ENCODE measurements at places on chromosomes 16 and 17.
A peak's percentile ranks its signal among the peaks of the same experiment; 100 is the strongest.

- DNase-seq = no peak
Observed at GRCh38 chr17:48506246-48506645, 24.6 kb downstream of the HOXB1 start.

- no peak for DNase-seq
Observed at GRCh38 chr17:60165971-60166370, 16.2 kb downstream of the CA4 start.

- DNase-seq = peak; percentile 31
Observed at GRCh38 chr16:10878644-10879501, 1.9 kb downstream of the CIITA start.

- no peak for DNase-seq
Observed at GRCh38 chr17:19307521-19307920, 55.0 kb downstream of the B9D1 start.

DNA sequence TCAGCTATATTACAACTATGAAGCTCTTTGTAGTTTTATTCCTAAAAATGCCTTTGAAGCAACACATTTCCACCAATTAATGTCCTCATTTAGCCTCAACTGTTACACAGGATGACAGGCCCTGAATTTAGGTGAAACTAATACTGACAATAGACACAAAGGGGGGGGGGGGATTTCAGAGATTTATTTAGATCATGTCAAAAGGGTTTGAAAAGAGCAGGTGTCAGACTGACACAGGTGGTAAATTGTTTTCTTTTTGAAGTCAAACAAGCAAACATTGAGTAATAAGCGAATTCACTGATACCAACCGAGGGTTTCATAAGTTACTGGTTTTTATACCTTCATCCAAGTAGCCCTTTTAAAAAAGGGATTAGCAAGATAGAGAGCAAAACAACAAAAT, 40.8 kb downstream of the KANSL1 start:
- DNase-seq = no peak

- no peak for DNase-seq
Observed at GRCh38 chr17:703081-703875, 11.4 kb downstream of the VPS53 start.

DNA sequence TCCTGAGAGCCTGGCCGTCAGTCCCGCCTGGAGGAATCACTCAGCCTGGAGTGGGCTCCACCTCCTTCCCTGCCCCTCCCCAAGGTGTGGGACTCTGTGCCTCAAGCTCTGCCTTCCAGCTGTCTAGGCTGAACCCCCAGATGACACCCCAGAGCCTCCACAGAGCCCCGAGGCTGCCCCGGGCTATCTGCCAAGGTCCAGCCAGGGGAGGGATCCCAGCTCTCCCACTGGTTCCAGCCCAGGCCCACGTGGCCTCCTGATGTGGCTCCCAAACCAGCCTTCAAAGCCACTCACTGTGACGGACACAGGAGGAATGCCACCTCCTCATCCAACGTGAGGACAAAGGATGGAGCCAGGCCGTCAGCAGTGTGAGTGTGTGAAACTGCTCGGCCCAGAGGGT, 45.6 kb upstream of the ENPP7 start:
- no peak for DNase-seq

DNA sequence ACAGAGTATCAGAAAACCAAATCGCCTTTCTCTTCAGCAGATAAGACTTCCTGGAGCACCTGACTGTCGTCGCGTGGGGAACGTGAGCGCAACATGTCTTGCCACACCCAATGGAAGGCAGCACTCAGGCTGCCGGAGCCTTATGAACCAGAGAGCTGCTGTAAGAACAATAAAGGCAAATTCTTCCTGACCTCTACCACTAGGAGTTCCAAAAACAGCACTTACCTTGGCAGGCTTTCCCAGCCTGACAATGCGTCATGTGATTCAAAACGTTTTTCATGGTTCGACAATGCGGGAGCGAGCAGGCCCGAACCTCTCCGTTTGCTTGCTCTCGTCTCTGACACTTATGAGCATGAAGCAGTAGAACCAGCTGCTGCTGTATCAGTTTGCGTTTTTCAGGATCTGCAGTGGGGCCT, 75.8 kb upstream of the TRAP1 start:
- DNase-seq = no peak

GRCh38 chr16:20650400-20651166, 46.9 kb downstream of the ACSM1 start:
- no peak for DNase-seq

DNA sequence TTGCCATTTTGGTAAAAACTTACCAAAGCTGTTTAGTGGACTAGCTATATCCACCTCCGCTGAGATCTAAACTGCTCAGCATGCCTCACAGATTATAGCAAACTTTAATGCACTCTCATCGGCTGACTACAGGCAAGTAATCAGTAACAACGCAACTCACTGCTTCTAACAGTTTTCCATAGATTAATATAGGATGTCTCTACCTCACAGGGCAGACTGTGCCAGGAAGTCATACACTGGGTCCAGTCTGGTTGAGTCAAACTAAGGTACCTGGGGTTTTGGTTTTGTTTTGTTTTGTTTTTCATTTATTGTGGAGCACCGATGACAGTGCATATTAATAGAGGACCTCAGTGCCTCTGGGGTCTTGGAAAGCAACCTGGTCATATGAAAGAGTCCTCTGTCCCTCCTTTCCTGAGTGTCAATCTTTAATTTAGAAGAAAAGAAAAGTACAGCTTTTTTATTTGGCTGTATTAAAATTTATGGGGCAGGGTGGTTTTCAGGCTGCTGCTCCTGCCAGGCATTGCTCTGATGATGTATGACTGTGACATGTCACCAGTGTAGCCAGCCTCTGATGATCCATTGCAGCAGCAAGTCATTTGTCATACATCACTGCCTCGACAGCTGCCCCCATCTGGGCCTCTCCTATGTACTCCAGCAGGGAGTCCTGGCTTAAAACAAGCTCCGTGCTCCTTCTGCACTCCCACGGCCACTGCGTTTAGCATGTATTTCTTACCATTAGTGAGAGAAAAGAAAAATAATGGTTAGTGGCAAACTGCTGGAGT, 854.1 kb downstream of the KCNJ2 start:
- DNase-seq = peak; percentile 1

DNA sequence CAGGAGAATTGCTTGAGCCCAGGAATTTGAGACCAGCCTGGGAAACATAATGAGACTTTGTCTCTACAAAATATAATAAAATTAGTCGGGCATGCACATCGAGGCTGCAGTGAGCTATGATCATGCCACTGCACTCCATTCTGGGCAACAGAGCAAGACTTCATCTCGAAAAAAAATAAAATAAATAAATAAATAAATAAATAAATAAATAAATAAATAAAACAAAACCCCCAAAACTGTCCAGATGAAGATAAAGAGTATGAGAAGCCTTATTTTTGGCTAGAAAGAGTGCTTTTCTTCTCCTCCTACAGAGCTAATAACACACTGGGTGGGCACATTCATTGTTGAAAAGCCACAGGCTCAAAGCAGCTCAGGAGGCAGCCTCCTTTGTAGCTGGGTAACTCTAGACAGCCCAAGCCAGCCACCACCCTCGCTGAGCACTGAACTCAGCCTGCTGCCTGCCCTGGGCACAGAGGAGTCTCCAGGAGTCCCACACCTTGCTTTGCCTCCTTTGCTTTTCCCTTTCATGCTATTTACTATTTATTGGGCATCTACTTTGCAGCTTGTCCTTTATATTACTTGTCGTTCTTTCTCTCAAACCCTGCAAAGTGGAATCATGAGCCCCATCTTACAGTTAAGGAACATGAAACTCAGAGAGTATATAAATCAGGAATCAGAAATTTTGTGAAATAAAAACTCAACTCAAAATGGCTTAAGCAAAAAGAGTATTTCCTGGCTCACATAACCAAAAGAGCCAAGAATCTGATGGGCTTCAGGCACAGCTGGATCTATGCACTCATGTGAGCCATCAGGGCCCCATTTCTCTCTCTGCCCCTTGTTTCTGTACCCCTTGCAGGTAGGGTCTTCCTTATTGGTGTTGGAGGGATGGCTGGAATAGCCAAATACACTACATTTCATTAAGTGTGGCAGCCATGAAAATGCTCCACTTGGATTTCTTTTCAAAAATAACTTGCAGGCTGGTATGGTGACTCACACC, 18.1 kb upstream of the C16orf87 start:
- no peak for DNase-seq

- DNase-seq = no peak
Observed at GRCh38 chr16:29987371-29988085, 7.9 kb downstream of the HIRIP3 start.

DNA sequence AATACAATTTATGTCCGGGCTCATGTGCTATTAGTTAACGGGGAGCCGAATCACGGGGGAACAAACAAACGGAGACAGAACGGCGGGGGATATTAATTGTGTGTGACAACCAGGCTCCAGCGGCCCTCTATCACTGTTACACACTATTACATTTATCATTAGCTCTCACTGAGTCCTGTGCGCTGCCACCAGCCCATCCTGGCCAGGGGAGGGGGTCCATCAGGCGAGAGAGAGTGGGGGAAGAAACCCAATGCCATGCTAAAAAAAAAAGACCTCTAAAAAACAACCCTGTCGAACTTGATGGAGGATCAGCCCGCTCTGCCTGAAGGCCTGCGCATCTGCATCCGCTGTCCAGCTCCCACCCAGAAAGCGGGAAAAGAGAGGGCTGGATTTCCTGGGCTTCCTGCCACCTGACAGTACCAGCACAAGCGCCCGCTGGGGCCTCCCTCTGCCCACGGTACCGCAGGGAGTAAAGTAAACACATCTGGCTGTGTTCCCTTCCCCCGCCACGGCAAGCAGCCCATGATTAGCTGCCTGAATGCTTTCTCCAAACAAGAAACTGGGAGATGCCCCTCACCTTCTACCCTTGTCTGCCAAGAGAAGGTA, 41.7 kb downstream of the PIPOX start:
- DNase-seq = no peak

- no peak for DNase-seq
Observed at GRCh38 chr16:19338335-19338734, 52.8 kb downstream of the CLEC19A start.

DNA sequence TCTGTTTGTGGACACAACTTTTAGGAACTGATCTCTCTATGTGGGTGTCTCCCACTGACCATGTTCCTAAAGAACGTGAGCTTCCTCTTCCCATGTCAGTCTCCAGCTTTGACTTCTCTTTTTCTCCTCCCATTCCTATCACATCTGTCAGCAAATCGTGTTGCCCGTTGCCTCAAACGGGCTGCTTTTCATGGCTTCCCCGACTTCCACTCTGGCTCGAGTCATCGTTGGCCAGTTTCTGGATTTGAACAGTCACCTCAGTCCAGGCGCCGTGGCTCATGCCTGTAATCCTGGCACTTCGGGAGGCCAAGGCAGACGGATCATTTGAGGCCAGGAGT, 5.4 kb downstream of the ABCC1 start:
- peak; percentile 55 for DNase-seq

All from AG10803 (cell line).